ENCODE measurements at places on chromosomes 5 and 9.

DNA sequence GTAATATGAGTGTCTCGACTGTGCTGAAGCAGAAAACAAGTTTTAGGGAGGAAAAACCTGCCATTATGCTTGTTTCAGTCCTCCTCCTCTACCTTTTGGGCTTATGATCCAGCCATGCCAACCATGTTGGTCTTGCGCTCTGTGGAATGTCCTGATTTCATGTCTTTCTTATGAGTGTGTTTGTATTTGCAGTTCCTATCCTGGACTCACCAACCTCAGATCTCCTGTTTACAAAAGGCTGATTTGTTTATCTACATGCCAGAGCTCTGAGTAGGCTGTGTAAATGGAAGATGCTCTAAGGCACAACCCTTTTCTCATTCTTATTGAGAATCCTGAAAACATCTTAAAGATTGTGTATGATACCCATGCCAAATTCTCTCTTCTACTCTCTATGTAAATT, 138.6 kb downstream of the ARHGEF28 start:
- DNase-seq: no peak

DNA sequence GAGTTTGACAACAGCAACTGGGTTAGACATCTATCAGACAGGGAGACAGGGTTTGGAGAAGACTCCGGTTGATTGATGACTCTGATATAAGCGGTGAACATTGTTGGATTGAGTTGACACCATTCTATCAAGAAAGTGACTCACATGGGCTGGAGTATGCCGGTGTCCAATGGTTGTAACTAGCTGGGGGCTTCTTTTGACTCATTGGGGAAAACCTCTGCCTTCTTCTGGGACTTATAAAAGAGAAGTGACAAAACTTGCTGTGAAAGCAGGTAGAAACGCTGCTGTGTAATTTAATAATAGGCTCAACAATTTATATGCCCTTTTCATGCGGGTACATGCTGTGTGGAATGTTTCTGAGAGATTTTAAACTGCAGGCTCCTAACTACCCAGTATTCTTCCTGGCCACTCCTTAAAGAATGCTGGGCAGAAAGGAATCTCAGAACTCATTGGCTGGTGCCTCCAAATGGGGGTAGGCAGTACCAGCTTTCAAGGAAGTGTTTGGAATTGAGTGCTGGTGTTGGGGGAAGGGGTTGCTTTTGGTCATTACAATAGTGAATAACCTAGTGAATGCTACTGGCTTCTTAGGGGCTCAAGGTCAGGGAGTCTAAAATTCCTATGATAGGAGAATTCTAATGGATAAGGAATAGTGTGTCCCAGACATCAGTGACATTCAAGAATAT, 43.9 kb downstream of the FYB1 start:
- DNase-seq: no peak

DNA sequence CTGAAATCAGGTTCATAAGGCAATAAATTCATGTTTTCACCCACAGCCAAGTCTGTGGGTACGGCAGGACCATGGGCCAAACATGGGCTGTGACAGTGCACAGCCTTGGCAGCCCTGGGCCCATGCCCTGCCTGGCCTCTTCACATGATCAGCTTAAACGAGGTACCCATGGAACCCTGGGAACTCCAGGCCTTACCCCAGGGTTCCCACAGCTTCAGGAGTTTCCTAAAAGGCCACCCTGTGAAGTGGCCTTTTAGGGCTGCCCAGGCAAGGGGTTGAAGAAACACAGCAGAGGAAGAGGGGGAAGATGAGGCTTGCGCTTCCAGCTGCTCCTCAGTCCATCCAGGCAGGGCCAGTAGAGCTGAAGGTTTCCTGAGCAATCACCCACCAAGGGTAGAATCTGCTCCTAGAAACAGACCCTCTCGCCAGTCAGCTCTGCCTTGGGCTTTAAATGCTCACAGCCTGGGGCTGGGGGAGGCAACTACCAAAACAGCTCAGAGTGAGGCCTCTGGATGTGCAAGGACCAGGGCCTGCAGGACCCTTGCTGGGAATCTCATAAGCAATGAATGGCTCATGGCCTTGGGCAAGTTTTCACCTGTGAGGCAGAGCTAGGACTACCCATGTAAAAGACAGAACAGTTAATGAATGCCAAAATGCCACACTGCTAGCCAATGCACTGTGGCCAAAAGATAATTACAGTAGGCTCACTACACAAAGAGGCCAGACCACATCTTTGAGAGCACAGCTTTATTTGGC, 79.3 kb upstream of the LRRTM2 start:
- no peak for DNase-seq

DNA sequence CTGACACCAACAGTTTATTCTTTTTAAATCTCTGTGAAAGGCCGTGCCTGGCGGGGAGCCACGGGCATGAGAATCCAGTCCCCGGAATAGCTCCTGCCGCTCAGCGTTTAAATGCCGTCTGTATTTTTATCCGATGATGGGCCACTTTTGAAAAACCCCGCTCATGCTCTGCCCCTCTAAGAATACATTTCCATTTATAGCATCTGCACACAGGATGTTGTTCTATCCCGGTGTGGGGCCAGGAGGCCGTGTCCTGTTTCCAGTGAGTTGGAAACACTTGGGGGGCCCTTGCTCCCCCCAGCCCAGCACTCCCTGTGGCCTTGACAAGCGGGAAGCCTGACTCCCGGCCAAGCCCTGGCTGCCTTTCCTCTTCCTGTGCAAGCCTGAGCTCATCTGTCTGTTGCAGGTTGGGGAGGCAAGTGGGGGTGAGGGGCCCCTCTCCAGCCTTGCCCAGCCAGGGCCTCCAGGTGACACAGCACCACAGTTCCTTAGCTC, 39.0 kb downstream of the ERGIC1 start:
- DNase-seq: no peak

DNA sequence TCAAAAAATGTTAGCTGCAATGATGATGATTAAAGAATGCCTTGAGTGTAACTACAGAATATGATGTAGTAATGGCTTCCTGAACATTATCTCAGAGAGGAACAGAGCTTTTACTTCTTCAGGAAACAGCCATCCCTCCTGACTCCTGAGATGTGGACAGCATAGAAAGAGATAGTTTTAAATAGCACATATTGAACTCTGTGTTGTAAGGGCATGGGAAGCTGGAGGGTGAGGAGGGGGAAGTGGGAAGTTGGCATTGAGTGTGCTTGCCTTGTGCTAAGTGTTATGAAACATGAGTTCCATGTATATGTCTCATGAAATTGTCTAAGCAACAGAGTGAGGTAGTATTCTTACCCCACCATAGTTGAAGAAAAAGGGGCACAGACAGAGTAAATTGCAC, 161.5 kb upstream of the SLC28A3 start:
- no peak for DNase-seq

- no peak for DNase-seq
Observed at GRCh38 chr9:113381909-113382411, 5.2 kb upstream of the HDHD3 start.

- no peak for DNase-seq
Observed at GRCh38 chr9:96136992-96137670, 164.8 kb downstream of the HSD17B3 start.

GRCh38 chr5:116654925-116655324, 80.3 kb upstream of the SEMA6A start:
- DNase-seq: no peak
